HL-60 (cell line): ENCODE measurements at places on chromosomes 2 and 18.

DNA sequence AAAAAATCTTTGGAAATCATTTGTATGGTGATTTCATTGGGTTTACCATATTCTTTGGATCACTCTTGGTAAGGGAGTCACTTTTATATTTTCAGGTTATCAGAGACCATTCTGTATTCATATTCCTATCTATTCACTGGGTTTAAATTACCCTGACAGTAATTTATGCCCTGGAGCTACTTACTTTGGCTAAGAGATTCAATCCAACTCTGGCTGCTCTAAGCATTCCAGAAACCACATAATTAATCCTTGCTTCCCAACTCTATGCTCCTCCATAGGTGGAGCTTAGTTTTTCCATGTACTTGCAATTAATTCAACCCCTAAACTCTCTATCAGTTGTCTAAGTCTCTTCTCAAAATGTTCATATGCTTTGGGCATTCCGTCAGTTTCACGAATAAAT lies 336.3 kb downstream of the AGPS start:
- DNase-seq: no peak

- no peak for DNase-seq
These were observed 86.3 kb upstream of the FAM136A start for GRCh38 chr2:70388128-70388527.

- no peak for DNase-seq
These were observed 92.9 kb upstream of the SLC14A2 start for GRCh38 chr18:45522371-45522770.

GRCh38 chr2:10257036-10257435 lies 45.7 kb upstream of the HPCAL1 start:
- DNase-seq: no peak

- no peak for DNase-seq
These were observed 4.4 kb downstream of the ACTR1B start for GRCh38 chr2:97659256-97660043.

DNA sequence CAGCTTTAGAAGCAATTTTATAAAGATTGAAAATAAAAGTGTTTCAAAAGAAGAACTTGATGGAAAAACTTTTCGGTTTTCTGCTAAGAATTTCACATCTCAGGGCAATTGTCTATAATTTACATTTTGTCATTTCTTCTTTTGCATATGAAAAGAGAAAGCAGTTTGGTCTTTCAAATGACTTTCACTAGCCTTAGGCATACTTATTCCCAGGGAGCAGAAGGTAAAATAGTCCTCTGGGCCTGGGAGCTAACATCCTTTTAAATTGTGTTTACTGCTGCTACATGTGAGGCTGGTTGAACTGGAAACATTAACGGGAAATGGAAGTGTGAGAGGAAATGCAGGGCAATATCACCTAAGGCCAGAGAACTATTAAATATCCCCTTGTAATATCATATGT lies 37.1 kb downstream of the MYO3B start:
- no peak for DNase-seq
